ENCODE measurements at places on chromosomes 6 and 20. TPM values are rescaled to one million over a fixed set of nuclear protein-coding genes. Genes with fewer than 3 reads are reported as not detected.
A peak's percentile ranks its signal among the peaks of the same experiment; 100 is the strongest.

- DNase-seq = no peak
These were observed 610.5 kb downstream of the HTR1B start for GRCh38 chr6:76852776-76853175.

GRCh38 chr20:60046011-60046413 is 87.8 kb downstream of the CDH26 start:
- peak; percentile 65 for DNase-seq

Gene CCM2L
- total RNA-seq = not detected

DNA sequence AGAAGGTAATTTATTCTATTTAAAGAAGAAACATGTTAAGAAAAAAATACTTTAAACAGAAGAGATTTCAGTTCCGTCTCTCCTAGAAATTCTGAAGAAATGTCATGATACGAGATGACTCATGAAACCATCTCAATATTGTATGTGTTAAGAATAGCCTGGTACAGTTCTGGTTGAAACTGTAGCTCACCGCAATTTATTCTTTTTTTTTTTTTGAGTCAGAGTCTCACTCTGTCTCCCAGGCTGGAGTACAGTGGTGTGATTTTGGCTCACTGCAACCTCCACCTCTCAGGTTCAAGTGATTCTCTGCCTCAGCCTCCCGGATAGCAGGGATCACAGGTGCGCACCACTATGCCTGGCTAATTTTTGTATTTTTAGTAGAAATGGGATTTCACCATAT is 103.3 kb downstream of the ARHGAP18 start:
- DNase-seq = no peak

Gene PRSS16
- not detected for total RNA-seq

DNA sequence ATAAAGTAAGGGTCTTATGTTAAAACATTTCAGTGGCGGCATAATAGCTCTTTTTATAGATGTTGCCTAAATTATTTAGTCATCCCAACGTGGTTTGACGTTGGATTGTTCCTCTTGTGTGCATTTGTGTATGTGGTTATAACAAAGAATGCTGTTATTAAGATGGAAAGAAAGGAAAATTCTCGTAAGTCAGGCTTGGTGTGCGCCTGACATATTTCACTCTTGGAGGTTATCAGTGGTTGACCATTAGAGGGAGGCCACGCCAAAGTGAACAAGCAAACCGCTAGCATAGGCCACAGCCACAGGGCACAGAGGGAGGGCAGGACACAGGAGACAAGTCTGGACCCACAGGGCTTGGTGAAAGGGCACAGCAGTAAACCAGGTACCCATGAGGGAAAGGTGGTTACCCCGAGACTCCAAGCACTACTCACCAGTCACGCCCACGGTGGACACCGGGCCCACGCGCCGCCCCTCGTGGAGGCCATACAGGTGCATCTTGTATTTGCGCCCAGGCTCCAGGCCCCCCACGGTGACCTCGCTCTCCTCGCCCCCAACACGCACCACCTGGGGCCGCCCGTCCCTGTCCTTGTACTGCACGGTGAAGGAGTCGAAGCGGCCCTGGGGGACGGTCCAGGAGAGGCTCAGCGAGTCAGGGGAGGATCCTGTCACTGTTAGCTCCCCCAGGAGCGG is 22.9 kb downstream of the CYP21A2 start:
- no peak for DNase-seq

DNA sequence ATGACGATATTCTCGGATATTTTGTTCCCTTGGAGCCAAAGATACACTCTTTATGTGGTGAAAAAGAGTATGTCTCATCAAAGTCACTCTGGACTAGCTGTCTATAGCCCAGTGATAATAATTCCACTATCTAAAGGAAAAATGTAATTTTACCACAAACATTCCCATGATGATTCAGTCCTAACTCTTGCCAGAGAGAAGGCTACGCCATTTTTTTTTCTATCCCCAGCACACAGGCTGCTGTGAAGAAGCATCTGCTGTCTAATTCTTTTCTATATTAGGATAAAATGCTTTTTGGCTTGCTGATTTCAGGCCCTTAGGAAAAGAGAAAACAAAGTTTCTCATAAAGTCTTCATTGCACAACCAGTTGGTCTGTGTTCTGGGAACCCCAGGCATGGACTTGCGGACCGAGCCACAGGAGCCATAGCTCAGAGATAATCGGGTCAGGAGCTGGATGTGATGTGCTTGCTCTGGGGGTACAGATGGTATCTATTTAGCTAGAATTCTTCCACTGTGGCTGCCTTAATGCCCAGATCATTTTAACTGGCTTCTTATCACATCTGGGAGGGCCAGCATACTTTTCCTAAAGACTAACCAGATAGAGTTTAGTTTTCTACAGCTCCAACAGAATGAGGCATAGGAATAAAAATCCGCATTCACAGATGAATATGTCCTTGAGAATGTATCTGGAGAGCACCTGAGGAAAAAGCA is 683.7 kb upstream of the ID4 start:
- DNase-seq = no peak

DNA sequence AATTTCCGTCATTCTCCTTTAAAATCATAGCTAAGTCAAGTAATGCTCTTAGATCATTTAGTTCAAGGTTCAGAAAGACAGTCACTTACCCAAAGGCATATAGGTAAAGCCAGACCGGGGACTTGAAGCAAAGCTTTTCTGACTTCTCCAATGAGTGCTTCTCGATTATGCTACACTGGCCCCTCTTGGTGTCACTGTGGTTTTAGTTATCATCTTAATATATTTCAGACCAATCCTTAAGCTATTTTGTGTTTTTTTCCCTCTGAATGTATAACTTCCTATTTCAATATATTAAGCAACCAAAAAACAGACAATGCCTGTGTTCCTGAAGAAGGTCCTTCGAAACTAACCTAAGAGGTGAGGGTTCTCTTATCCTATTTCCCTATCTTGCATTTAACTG is 3.9 kb downstream of the PRDM1 start:
- no peak for DNase-seq

Gene DAAM2
- 0.29 TPM for total RNA-seq

DNA sequence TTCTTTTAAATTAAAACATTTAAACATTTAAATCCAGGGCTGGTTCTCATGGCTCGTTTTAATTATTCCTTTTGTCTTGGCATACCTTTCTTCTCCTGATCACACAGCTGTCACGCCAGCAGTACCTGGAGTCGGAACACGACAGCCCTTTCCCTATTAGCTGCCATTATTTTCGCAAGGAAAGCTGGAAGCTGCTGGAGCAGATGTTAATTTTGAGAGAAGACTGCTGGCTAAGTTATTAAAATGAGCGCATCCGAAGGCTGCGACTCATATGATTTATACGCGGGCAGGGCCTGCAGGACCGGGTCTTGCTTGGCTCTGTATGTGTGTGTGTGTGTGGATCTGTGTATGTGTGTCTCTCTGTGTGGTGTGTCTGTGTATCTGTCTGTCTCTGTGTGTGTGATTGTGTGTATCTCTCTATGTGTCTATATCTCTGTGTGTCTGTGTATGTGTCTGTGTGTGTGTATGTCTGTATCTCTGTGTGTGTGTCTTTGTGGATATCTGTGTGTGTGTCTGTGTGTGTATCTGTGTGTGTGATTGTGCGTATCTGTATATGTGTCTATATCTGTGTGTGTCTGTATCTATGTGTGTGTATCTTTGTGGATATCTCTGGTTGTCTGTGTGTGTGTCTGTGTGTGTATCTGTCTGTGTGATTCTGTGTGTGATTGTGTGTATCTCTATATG is 191.5 kb downstream of the CDH4 start:
- DNase-seq = no peak

DNA sequence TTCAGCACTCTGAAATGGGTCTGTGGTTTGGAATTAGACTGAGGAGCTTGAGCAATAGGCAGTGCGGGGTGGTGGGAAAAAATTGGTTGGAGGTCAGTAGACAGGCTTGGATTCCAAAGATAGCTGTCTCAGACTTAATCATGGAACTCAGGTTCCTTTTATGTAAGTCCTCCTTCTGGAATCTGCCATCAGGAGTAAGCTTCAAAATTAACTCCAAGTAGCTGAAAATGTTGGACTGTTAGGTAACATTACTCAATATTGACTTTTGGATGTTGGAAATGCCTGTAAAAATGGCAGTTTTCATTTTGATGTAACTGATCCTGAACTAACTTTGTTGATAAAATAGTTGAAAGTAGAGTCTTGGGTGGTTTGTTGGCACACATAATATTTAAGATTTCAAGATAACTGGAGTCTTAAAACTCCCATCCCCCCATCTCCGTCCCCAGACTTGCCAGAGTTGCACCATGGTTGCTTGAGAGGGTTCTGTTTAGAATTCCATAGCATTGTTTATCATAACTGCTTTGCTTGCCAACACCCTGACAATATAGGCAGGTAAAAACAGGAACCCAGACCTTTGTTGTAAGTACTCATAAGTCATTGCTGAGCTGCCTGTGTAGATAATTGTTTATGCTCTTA is 83.0 kb downstream of the PHF20 start:
- no peak for DNase-seq
